ENCODE measurements at places on chromosomes 12 and 14.

DNA sequence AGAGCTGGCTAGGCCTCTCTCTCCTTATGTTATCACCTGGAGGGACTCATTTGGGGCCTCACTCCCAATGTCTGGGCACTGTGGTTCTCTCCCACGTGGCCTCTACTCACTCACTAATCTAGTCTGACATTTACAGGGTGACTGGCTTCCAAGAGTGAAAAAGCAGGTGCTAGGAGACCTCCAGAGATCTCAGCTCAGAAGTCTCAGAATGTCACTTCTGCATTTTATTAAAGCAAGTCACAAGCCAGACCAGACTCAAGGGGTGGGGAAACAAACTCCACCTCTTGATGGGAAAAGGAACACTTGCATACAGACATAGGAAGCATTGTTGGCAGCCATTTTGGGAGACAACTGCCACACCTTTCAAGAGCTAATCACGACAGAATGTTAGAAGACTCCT, 175.9 kb downstream of the MON2 start:
- DNase-seq: no peak

GRCh38 chr12:133235401-133236112, at the start of gene ANHX:
Gene ANHX (minus strand): TSS chr12:133235877. CDS start chr12:133234356, 1,521 bp downstream.
- no peak for DNase-seq

DNA sequence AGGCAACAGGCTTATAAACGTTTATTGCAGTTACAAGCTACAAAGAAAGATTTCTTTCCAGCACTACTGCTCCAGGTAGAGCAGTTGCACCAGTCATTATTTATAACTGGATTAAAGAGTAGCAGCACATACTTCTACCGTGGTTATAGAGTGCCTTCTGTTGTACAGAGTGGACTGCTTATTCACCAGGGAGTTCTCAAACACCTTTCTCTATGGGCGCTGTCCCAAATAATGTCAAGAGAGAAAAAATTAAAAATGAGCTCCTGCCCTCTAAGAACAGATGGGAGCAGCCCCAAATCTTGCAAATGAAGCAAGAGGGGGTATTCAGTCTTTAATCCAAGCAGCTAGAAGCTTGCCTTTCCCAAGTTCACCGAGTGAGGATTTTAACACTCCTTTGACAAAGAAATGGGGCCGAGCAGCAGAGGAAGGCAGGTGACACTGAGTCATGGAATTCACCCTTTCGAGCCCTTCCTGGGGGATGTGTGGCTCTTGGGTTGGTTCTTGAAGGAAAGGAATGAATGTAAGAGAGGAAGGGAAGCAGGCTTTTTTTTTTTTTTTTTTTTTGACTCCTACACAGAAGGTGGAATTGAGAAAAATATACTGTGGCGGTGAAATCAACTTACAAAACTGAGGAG, 181.2 kb downstream of the PRKCH start:
- DNase-seq: no peak

DNA sequence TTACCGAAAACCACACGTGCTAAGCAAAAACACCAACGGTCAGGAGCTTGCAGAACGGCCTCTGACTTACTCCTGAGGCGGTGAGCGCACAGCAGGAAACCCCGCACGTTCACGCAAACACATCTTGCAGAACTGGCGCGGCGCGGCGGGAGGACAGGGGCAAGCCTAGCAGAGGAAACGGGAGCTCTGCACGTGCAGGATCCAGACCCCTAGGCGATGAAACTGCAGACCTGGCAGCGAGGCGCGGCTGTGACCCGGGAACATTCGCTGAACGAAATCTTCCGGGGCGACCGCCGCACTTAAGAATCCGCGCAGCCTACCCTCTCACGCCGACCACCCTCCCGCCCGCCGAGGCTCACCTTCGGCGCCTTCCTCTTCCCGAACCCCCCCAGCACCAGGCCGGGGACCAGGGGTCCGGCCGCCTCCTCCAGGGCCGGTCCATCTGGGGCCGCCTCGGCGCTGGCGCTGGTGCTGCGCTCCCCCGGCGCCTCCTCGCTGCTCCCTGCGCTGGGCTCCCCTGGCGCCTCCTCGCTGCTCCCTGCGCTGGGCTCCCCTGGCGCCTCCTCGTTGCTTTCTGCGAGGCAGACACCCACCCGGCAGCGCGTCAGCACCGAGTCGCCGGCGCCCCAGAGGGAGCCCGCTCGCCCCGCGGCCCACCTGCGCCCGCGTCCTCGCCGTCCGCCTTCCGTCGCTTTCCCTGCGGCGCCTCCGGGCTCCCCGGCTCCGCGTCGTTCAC, 615 bp downstream of the DDX51 start:
- no peak for DNase-seq

DNA sequence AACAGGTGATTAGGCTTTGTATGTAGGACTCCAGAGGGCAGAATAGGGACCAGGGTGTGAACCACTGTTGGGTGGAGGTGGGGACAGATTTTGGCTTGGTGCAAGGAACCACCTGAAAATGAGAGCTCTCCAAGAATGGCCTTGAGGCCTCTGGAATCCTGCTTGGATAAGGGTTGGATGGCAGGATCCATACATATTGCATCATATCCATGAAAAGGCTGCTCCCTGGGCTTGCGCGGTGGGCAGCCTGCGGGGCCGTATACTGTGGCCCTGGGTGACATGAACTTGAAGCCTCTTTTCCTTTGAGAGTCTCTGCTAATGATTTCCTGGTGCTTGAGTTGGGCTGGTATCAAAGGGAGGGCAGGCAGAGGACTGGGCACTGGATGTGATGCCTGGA, 1.3 kb upstream of the SLC10A1 start:
- no peak for DNase-seq

DNA sequence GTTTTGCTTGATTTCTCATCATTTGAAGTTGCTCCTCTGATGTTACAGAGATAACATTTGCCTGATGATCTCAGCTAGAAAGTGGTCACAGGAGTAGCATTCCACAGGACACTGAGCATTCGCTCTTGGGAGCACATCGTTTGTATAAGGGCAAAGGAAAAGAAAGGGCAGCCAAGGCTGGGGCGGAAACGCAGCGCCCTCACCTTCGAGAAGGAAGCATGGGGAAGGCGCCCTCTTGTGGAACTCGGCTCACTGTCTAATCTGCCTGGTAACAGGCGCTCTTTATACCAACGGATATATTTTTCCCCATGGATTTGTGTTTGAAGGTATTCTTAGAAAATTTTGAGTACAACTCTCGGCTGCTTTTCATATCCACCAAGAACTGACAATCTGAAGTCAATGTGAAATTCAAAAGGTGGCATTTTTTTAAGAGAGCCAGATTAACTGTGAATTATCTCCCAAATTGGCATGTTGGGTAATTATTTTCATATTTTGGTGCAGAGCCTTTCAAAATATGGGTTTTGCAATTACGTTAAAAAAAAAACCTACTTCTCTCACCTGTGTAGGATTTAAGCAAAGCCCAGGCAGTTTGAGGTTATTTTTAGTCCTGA, 172.7 kb downstream of the CAND1 start:
- peak; percentile 59 for DNase-seq

- no peak for DNase-seq
Measured at GRCh38 chr14:56896231-56896630, 86.0 kb upstream of the OTX2 start.

- no peak for DNase-seq
Measured at GRCh38 chr12:5187136-5187535, 143.5 kb downstream of the KCNA5 start.

- DNase-seq: peak; percentile 5
Measured at GRCh38 chr14:54083549-54084239, 127.1 kb upstream of the BMP4 start.

GRCh38 chr12:84070292-84070691, 842.3 kb downstream of the SLC6A15 start:
- no peak for DNase-seq

DNA sequence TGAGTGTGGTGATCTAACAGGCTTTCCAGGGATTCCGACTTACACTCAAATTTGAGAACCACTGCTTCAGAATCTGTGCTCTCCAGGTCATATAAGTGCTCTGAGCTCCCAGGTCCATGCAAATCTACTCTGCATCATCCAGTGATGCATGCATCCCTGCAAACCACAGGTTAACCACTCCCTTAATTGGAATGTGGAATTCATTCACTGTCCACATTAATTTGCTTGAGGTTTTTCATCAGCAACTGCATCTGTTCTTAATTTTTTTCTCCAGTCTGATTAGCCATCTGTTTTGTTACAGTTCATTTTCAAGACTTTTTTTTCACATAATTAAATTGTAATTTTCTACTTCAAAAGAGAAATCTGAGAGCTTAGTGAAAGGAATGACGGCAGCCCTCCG, 43.4 kb upstream of the RIN3 start:
- DNase-seq: no peak

- no peak for DNase-seq
Measured at GRCh38 chr14:53652068-53652467, 304.6 kb downstream of the BMP4 start.

GRCh38 chr12:122437656-122438121, 15.2 kb upstream of the CLIP1 start:
- DNase-seq: no peak

GRCh38 chr14:64929014-64929359, 13.6 kb downstream of the GPX2 start:
- no peak for DNase-seq

DNA sequence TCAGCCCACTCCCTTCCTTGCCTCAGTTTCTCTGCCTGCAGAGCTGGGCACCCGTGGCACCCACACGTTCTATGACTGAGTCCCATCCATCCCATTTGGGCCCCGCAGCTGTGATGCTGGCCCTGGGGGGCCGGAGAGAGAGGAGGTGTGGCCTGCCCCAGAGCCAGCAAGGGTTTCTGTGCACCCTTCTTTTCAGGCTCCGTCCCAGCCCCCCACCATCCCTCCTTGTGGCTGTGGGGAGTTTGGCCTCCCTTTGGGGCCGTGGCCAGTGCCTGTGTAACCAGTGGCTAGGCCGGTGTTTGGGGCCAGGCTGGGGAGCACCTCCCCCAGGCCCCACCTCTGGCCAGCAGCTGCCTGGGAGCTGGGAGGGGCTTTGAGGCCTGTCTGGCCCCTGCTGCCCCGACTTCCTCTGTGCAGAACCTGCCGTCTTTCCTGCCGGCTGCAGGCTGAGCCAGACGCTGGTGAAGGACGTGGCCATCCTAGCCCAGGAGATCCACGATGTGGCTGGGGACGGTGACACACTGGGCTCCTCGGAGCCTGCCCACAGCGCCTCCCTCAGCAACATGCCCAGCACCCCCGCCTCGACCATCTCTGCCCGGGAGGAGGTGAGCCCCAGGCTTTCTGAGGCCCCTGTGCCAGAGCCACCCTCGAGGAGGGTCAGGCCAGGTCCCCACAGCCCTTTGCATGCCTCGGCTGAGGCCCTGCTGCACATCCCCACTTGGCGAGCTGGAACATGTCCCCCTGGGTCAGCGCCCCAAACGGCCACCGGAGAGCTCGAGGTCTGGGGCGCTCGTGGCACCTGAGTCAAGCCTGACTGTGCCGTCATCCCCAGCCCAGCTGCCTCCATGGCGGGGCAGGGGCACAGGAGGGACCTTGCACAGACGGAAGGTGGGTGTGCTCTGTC, 27.7 kb downstream of the CEP170B start:
- DNase-seq: no peak

GRCh38 chr12:70185301-70185700, 57.9 kb upstream of the CNOT2 start:
- DNase-seq: no peak

DNA sequence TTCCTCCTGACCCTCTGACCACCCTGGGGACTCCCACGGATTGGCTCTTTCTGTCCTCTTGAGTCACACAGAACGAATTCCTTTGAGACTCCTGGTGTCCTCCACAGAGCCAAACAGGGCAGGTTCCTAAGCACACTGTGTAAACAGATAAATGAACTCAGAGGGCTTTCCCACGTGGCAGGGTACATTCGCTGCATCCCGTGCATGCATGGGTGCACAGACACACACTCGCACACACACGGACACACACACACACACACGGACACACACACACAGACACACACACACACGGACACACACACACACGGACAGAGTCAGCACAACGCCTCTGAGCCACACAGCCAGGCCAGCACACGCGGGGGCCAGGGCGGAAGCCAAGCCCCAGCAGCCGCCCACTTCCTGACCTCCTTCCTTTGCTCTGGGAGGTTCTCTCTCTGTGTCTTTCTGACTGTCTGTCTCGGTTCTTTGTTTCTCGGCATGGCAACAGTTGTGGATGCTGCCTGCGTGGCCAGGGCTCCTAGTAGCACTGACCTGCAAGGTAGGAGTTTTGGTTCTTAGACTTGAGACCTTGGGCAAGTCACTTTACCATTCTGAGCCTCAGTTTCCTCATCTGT, 706 bp downstream of the CRACR2A start:
- no peak for DNase-seq

GRCh38 chr12:53844994-53845844, 93.4 kb upstream of the HOXC13 start:
- DNase-seq: peak; percentile 81

DNA sequence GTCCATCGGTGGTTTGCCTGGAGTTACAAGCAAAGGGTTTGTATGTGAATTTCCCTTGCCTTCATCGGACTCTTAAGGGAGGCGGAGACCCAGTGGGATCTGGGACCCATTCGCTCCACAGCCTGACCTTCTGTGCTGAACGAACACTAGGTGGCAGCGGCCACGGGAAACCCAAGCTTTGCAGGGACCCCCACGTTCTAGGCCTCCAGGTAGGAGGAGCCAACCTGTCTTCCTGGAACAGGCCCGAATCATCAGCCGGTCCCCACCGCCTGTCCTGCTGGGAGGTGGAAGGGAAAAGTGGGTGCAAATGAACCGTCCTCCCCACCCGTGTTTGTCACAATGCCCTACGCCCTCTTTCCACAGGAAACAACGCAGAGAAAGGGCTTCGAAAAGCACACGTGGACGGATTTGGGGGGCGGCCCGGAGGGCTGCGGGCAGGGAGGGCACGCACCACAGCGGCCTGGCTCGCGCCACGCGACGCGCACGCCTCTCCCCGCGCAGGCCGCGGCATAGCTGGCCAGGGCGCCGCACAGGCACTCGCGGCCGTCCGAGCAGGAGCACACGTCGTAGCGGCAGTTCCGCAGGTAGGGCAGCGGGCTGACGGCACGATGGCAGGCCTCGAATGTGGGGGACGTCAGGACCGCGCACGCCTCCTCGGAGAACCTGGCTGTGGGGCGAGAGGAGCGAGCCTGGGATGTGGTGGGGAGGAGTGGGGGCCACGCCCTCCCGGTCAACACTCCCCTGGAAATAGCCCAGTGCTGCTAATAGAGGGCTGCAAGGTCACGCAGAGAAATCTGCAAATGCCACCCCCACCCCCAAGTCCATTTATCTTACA, 67.8 kb downstream of the VWF start:
- DNase-seq: no peak

GRCh38 chr14:96280104-96280503, 24.1 kb downstream of the BDKRB1 start:
- no peak for DNase-seq

DNA sequence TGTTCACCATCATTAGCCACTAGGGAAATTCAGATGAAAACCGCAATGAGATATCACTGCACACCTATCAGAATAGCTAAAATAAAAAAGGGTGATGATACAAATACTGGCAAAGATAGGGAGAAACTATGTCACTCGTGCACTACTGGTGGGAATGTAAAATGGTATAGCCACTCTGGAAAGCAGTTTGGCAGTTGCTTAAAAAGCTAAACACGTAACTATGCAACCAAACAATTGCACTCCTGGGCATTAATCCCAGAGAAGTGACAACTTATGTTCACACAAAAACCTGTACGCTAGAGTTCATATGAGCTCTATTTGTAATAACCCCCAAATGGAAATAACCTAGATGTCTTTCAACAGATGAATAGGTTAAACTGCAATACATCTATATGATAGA, 35.4 kb downstream of the GPR135 start:
- no peak for DNase-seq

- DNase-seq: no peak
Measured at GRCh38 chr12:31386364-31386777, 60.4 kb upstream of the SINHCAF start.
